Left ventricle myocardium inferior (tissue), 1 donor: ENCODE measurements at places on chromosomes 11 and 22. TPM values are rescaled to one million over a fixed set of nuclear protein-coding genes. Genes with fewer than 3 reads are reported as not detected.
A peak's percentile ranks its signal among the peaks of the same experiment; 100 is the strongest.

DERL3 gene
- 2.0 TPM for total RNA-seq

ADM gene
- 14.2 TPM for total RNA-seq

NAALADL1 gene
- total RNA-seq, result 4.8 TPM

RPS13 gene
- 741 TPM for total RNA-seq

- DNase-seq, result peak; percentile 70
Measured at GRCh38 chr11:75468534-75469340, 35.7 kb upstream of the KLHL35 start.
